ENCODE measurements at places on chromosomes 7 and 10.

GRCh38 chr10:72847681-72848080, 45.9 kb upstream of the OIT3 start:
- DNase-seq: no peak

DNA sequence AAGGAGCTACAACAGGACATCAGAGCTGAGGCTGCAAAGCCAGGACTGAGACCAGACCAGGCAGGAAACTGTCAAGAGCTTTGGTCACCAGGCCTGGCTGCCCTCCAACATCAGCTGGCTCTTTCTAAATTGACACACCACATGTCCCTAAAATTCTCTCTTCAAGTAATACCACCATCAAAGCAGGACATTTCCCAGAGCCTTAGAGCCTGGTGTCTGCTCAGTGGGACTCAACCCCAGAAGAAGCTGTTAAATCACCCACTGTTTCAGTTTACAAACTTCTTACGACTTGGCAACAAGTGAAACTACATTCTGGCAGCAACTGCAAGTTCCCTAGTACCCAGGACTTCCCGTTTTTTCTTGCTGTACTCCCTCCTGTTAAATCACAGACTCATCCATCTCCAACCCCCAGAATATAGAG, 3.8 kb upstream of the IL6 start:
- DNase-seq: no peak

GRCh38 chr7:118003476-118003875, 130.2 kb upstream of the CTTNBP2 start:
- no peak for DNase-seq

DNA sequence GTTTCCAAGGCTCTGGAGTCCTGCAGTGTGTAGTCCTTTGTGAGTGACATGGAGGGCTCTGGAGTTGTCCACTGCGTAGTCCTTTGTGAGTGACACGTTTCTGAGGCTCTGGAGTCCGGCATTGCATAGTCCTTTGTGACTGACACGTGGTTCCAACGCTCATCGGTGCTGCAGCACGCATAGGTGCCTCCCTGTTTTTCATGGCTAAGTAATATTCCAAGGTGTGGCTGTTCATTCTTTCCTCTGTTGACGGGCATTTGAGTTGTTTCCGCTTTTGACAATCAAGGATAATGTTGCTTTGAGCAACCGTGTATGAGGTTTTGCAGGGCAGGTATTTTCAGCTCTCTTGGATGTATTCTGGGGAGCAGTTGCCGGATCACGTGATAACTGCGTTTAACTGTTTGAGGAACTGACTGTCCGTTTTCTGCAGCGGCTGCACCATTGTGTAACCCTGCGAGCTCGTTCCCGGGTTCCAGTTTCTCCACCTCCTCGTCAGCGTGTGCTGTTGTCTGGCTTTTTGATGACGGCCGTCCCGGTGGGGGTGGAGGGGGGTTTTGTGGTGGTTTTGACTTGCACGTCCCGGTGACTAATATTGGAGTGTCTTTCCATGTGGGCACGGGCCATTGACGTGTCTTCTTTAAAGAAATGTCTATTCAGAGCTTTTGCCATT, 21.1 kb downstream of the FAM20C start:
- no peak for DNase-seq

DNA sequence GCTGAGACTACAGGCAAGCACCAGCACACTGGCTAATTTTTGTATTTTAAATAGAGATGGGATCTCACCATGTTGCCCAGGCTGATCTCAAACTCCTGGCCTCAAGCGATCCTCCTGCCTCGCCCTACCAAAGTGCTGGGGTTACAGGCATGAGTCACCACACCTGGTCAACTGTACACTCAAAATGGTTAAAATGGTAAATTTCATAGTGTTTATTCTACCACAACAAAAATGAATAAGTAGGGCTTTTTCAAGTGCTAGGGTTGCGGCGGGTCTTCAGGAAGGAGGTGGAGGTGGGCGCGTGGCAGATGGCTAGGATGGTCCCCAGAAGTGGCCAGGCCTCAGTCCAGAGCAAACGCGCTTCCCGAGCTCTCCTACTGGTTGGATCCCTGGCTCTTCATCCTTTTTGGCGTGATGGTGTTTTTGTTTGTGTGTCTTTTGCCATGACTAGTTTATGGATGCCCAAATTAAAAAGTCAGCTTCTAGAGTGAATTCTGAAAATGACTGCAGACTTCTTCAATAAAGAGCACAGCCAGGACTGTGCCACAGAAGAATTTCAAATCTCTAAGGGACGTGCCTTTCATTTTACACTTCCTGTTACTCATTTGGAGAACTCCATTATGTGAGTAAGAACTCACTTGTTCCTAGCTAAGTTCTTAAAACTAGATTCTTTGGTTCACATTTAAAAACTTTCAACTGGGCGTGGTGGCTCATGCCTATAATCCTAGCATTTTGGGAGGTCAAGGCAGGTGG, 73.9 kb downstream of the TMEM130 start:
- no peak for DNase-seq

DNA sequence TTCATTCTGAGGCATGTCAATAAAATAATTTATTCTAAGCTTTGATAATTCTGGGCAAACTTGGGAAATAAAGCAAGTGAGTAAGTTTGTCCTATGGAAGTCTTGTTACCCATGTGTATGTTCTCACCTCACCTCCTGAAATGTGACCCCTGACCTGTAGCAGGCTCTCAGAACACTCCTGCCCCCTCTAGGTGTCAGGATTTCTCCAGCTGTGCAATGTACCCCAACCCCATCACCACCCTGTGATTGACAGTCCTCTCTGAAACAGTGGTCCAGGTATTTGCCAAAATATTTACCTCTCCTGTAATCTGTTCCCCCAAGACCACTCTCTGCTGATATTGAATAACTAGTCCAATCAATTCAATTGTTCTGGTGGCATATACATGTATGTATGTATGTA, 122.6 kb upstream of the PTER start:
- DNase-seq: no peak

DNA sequence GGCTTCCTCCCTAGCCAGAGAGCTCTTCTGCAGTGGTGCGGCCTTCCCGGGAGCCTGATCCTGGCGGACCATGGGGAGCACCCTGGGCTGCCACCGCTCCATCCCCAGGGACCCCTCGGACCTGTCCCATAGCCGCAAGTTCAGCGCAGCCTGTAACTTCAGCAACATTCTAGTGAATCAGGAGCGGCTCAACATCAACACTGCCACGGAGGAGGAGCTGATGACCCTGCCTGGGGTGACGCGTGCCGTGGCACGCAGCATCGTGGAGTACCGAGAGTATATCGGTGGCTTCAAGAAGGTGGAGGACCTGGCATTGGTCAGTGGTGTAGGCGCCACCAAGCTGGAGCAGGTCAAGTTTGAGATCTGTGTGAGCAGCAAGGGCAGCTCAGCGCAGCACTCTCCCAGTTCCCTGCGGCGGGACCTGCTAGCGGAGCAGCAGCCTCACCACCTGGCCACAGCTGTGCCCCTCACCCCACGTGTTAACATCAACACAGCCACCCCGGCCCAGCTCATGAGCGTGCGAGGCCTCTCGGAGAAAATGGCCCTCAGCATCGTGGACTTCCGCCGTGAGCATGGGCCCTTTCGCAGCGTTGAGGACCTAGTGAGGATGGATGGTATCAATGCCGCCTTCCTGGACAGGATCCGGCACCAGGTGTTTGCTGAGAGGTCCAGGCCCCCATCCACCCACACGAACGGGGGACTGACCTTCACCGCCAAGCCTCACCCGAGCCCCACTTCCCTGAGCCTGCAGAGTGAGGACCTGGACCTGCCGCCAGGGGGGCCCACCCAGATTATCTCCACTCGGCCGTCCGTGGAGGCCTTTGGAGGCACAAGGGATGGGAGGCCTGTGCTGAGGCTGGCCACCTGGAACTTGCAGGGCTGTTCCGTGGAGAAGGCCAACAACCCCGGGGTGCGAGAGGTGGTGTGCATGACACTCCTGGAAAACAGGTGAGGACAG, 1.5 kb downstream of the EEPD1 start:
- DNase-seq: peak; percentile 47

DNA sequence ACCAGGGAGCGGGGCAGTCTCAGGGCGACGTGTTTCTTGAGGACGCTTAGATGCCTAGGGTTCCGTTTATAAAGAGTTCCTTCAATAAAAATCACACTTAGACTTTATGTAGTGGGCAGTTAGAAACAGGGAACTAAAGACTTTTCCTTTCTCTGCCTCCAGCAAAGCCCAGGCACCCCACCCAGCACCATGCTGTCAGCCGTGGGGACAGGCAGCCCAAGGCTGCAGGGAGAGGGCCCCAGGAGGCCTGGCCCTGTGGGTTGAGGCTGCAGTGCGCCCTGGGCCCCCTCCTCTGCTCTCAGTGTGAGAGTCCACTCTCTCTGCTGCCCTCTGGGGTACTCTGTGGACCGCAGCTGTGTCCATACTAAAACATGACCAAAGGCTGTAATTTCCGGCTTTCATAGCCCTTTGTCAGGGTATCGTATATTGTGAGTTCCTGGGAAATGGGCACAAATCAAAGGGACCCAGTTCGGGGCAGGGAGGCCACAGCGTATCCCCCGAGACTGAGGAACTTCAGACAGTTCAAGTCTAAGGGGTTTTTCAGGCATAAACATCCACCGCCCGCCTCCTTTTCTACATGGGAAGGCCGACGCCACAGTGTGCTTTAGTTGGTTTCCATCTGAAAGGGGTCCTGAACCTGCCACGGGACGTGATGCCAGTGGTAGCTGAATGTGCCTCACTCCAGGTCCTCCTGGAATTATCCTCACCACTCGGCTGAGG, 59.7 kb downstream of the DNAJB6 start:
- no peak for DNase-seq

DNA sequence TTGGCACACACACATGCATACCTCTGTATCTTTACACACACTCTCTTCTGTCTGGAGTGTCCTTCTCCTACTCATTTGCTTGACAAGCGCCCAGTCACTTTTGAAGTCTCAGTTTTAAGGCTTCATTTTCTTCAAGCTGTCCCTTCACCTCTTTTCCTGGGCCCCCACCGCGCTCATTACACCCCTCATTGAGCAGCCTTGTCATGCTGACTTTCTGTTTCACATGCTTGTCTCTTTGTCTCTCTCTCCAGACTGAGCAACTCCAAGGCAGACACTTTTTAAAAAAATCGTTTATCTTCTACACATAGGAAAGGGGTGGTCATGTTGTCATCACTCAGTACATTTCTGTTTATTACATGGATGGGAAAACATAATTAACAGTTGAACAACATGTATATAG, 225.2 kb upstream of the FZD1 start:
- DNase-seq: no peak

- no peak for DNase-seq
These were observed 52.7 kb downstream of the DENND11 start for GRCh38 chr7:141649137-141649864.

- DNase-seq: no peak
These were observed 486.1 kb upstream of the COBL start for GRCh38 chr7:51802718-51803117.

DNA sequence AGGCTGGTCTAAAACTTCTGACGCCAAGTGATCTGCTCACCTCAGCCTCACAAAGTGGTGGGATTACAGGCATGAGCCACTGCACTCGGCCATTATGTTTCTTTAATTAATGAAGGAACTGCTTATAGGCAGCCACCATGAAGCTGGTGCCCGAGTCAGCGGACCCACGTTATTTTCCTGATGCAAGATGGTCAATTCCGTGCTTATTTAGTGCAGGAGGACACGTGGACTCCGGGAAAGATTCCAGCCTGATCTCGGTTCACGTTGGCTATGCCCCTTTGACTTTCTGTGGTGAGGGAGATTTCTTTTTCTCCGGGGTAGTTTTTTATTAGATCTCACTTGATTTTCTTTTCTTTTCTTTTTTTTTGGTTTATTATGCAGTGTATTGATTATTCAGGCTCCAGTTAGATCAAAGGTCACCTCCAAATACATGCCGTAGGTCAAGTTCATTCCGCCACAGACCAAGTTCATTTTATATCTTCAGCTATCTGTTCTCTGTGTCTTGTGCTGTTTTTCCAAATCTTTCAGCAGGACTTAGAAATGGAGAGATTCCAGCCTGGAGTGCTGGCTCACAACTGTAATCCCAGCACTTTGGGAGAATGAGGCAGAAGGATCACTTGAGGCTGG, 8.3 kb downstream of the CAMK1D start:
- DNase-seq: no peak

GRCh38 chr7:76300166-76300731, 2.2 kb upstream of the HSPB1 start:
- peak; percentile 96 for DNase-seq

DNA sequence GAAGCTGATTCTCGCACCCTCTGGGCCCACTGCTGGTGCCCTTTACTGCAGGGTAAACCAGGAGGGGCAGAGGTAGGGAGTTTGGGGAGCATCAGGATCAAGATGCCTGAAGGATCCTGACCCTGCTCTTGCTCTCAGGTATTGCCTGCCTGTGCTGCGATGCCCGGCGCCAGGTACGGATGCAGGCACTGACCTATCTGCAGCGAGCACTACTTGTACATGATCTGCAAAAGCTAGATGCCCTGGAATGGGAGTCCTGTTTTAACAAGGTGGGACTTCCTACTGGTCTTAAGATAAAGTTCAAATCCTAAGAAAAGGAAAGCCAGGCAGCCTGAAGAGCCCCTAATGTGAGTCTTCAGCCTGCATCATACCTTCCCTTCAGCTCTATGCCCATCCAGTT, 16.1 kb upstream of the NFKB2 start:
- no peak for DNase-seq

DNA sequence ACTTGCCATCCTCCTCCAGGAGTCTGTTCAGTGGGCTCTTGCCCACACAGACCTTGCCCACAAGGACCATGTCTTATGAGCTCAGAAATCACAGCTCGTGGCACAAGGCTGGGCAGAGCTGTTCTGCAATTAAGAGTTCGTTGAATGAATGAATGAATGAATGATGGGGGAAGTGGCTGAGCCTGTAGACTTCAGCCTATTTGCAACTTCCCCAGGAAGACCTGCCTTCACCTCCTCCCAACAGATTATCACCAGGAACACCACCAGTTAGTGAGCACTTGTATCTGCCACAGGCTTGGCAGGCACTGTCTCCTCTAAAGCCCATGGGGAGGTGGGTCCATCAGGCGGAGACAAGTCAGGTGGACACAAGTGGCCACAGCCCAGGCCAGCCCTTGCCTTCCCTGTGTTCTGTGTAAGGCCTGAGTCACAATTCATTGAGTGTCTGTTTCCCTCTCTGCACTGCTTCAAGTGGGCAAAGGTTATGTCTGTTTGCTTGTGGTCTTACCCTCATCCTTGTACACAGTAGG, 1.8 kb upstream of the FGF8 start:
- DNase-seq: no peak

DNA sequence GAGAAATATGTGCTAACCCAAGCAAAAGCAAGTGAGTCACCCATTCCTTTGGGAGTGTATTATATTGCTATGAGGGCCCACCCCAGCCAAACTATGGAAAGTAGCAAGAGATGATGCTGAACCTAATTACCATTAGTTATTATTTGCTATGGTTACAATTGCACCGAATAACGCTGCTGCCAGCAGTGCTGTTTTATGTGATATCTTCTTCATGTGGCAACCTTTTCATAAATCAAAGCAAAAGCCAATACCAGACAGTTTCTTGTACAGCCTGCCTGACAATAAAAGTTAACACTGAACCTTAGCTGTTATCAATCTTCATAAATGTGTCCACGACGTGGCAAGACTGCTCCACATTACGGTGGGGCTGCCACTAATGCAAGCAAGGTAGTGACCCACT, 241.7 kb upstream of the PLXNA4 start:
- DNase-seq: no peak
